ENCODE measurements at places on chromosomes 2 and 18. TPM values are rescaled to one million over a fixed set of nuclear protein-coding genes. Genes with fewer than 3 reads are reported as not detected.
A peak's percentile ranks its signal among the peaks of the same experiment; 100 is the strongest.

Gene SPATA3
- not detected for polyA plus RNA-seq

Gene FEV
- not detected for polyA plus RNA-seq

GRCh38 chr2:151344906-151345305 lies 12.5 kb upstream of the TNFAIP6 start:
- H3K4me1 ChIP-seq: no peaks in the 10 kb centered on the region
- H3K4me3 ChIP-seq: no peak overlapping the region
- no peak for DNase-seq
- no peaks in the 10 kb centered on the region for H3K27me3 ChIP-seq

GRCh38 chr2:201432038-201432620 lies 19.1 kb downstream of the TRAK2 start:
- H3K36me3 ChIP-seq: no peaks in the 10 kb centered on the region
- H3K4me3 ChIP-seq: no peak overlapping the region
- H3K27ac ChIP-seq: peak overlapping the region; percentile 86
- no peaks in the 10 kb centered on the region for H3K27me3 ChIP-seq
- H3K4me1 ChIP-seq: peaks cover 40% of the 10 kb centered on the region

DNA sequence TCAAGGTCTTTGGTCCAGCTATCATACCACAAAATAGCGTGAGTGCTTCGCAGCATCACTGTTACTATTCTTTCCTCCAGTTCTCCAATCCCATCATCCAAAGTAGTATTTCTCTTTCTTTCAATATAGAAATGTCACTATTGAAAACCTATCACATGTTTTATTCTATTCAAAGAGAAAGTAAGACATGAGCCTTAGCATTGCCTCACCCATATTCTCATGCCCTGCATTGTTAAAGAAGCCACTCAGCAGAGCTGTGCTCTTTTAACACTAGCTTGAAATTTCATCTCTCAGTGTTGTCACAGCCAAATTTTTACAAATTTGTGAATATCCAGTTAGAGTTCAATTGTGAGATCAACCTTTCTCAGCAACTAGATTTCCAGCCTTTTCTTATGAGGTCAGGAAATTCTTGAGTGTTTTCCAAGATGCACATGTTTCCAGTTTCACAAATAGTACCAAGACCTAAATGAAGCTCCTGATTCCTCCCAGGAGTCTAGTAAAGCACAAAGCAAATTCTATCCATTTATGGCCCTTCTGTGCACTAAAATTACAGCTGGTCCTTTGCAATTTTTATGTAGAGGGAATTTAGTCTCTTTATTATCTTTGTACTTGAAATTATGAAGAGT lies 343.7 kb downstream of the SPAG16 start:
- no peak for DNase-seq
- no peaks in the 10 kb centered on the region for H3K4me1 ChIP-seq
- no peak overlapping the region for H3K27ac ChIP-seq
- no peak overlapping the region for H3K4me3 ChIP-seq
- H3K36me3 ChIP-seq: no peaks in the 10 kb centered on the region
- H3K27me3 ChIP-seq: no peaks in the 10 kb centered on the region

DNA sequence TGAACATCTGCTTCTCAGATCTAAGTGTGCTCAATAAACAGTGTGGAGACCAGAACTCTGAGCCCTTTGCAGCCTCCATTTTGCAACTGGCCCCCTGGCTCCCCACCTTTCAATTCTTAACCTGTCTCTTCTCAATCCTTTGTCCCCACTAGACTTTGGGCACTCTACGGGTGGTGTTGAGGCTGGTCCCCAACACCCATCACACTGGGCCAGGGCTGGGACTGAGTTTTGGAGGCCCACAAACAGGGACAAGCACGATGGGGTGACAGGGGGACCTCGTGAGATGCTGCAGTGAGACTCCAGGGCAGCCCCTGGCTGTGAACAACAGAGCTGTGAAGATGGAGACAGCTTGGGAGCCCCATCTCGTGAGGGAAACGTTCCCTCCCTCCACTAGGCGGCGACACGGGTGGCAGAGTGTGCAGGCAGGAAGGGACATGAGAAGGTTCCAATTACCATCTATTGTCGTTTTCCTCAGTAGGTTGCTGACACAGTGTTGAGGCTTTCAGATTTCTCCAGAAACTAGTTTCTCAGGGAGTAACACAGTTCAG lies 1.2 kb downstream of the ANKMY1 start:
- peak; percentile 18 for DNase-seq
- no peak overlapping the region for H3K27ac ChIP-seq
- H3K27me3 ChIP-seq: no peaks in the 10 kb centered on the region

DNA sequence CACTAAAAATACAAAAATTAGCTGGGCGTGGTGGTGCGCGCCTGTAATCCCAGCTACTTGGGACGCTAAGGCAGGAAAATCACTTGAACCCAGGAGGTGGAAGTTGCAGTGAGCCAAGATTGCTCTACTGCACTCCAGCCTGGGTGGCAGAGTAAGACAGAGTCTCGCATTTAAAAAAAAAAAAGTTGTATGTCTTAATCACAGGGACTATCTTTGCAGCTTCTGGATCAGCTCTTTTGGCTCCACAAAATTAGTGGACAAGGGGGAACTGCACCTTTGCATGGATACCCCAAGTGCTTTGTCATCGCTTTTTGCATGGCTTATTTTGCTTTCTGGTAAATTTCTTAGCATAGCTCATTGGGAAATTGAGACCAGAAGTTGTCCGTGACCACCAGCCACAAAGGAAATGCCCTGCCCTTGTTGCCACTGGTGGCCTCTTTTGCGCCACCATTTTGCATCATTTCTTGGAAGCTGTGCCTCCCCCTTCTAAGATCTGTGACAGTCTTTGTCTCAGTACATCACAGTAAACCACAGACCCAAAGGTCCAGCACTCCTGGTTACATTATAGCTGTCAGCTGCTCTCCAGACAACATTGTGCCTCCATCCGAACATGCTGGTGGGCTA lies 43.9 kb upstream of the PCBP1 start:
- DNase-seq: no peak
- no peak overlapping the region for H3K27ac ChIP-seq
- H3K4me1 ChIP-seq: peaks cover 11% of the 10 kb centered on the region
- H3K27me3 ChIP-seq: no peaks in the 10 kb centered on the region
- peaks cover 1% of the 10 kb centered on the region for H3K36me3 ChIP-seq
- no peak overlapping the region for H3K4me3 ChIP-seq

- H3K36me3 ChIP-seq: peaks cover 62% of the 10 kb centered on the region
- no peaks in the 10 kb centered on the region for H3K27me3 ChIP-seq
- H3K4me3 ChIP-seq: no peak overlapping the region
- no peak overlapping the region for H3K27ac ChIP-seq
- DNase-seq: no peak
Measured at GRCh38 chr2:69499242-69499641, 62.0 kb upstream of the NFU1 start.
